Central memory CD8-positive, alpha-beta T cell (primary cell): ENCODE measurements at places on chromosomes 6 and 20.

DNA sequence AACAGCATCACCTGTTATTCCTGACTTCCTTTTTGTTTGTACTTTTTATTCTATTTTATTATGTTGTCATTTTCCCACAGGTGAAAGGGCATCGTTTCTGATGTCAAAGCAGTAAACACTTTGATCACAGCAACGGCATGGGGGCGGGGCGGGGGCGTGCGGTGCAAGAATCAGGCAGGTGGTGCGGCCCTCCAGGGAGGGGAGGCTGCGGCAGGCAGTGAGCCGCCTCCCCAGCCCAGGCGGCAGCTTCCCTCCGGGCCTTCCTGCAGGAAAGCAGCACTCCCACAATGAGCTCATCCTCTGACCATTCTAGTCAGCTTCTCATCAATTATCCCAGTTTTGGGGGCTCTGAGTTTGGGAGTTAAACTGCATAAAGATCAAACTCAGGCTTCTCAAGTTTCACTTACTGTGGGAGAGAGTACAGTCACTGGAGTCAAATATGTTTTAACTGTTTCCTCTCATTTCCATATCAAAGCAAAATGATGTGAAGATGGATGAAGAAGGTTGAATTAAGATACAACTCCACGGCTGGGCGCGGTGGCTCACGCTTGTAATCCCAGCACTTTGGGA is 608.4 kb upstream of the AGPAT4 start:
- DNase-seq, result no peak

GRCh38 chr6:12882761-12883290 is 166.3 kb downstream of the PHACTR1 start:
- no peak for DNase-seq

GRCh38 chr20:43238833-43239232 is 49.1 kb upstream of the PTPRT start:
- DNase-seq, result no peak

GRCh38 chr6:101776919-101777350 is 383.4 kb downstream of the GRIK2 start:
- no peak for DNase-seq

GRCh38 chr6:122399055-122399347 is 451 bp upstream of the HSF2 start:
- DNase-seq, result no peak

DNA sequence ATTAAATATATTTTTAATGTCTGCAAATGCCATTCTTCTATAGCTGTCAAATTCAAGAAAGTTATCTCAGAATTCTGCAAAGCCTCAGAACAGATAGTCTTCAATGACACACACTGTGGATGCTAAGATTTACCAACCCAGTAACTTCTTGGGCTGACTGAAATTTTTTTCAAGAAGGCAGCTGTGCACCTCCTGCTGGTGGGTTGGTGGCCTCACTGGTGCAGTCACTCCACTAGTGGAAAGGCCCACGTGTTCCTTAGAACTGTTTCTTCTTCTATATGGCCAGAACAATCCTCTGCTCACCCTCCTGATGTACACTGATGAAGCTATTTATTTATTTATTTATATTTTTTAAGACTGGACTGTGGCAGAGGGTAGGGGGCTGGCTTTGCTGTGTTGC is 28.1 kb upstream of the MTCL3 start:
- no peak for DNase-seq

DNA sequence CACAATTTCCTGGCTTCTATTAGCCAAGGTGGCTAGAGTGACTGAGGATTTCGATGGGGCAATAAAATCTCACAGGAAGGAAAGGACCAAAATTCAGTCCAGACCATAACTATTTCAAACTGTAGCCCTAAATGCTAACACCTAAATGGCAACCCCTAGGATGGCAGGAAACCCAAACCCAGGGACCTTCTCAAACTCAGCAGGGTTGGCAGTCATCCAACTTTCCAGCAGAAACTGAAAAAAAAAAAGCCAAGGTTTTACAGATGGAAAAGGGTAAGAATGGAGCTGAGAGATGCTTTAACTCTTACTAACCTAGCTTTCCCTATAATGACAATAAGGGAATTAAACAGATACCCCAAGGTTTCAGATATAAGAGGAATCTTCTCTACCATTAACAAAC is 10.5 kb downstream of the IBTK start:
- DNase-seq, result no peak

GRCh38 chr6:23268348-23268747 is 699.0 kb downstream of the HDGFL1 start:
- DNase-seq, result no peak

DNA sequence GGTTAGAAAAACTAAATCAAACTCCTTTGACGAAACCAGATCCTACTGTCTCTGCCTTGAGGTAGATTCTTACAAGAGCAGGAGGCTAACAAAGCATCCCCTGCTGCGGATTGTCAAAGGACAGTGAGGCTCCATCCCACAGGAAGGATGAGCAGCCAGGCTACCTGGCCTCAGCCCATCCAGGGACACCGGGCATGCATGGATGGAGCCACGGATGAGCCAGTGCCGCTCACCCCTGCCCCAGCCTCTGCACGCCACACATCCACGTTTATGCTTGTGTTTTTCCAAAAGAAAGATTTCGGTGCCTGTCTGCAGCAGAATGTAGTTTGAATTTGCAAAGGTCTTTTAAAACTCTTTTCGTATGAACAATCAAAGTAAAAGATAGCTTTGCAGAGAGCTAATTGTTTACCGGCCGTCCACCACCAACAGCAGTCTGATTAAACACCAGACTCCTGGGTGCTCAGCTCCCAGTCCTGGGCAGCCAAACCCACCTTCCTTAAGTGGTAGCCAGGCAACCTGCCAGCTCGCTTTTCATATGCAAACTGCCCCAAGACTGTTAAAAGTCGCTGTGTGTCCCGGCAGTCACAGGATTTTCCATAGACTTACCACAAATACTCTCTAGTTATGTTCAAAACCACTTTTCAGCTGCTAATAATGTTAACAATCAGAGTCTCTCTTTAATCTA is 999 bp downstream of the THBS2 start:
- DNase-seq, result no peak

DNA sequence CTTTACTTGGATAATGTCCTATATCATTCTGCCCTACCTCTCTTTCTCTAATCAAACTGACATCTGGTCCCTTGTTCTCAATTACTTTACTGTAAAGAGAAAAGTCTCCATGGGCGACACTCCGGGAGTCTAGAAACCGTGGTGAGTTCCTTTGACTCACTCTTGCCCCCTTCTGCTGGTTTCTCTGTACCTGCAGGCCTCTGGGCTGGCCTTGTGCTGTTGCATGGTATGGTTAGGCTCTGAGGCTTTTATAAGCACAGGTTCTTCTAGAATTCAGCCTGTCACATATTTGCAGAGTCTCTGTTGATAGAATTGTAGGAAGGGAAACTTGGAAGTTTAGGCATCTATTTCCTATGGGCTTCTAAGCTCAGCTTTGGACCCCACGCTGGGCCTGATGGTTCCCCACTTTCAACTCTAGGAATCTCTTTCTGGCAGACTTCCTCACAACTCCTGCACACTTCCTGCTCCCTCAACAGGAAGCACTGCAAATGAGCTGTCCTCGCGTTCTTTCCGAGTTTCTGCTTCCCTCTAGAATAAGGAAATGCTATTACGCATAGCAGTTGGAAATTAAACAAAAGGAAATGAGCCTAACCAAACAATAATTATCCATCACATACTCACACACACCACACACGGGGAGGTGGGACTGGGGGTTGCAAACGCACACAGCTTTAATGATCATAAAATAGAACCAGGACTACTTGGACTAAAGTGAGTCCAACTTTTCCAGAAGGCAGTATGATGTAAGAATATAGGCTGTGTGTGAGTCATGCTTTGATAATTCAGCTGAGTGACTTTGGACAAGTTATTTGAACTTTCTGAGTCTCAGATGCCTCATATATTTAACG is 683.3 kb downstream of the QKI start:
- DNase-seq, result no peak

DNA sequence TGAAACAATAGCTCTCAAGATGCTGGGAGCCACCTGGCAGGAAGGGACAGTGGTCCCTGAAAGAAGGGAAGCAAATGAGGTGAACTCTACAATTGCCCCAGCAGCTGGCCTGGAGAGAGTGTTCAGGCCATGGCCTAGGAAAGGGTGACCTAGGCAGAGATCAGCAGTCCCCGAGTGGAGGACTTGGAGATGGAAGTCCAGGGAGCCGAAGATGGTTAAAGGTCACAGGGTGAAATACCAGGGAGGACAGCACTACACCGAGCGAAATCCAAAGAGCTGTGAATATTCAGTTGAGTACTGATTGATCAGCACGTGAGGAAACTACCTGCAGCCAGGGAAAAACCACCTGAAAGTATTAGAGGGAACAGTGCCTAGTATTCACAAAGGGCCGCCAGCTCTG is 133.1 kb downstream of the HIVEP2 start:
- DNase-seq, result no peak

- DNase-seq, result no peak
Measured at GRCh38 chr6:151699719-151700118, 107.8 kb upstream of the ESR1 start.

DNA sequence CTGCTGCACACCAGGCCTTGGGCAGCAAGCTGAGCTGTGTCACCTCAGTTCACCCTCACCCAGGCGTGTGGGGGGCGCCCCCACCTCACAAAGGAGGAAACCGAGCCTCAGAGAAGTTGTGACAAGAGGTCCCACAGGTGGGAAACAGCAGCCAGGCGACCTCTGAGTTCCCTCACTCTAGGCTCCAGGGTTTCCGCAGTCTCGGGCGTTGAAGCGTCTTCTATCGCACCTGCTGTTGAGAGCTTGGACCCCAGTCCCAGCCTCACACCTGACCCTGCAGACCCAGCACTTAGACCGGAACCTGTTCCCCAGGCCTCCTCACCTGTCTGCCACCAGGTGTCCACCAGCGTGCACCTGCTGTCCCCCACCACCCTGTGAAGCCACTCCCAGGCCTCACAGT is 22.3 kb upstream of the APMAP start:
- DNase-seq, result no peak

GRCh38 chr6:96837081-96837971 is at the start of gene GPR63:
Gene GPR63, minus strand, starts transcription at chr6:96837477. Its CDS starts 37,746 bp downstream, at chr6:96799731.
- no peak for DNase-seq

DNA sequence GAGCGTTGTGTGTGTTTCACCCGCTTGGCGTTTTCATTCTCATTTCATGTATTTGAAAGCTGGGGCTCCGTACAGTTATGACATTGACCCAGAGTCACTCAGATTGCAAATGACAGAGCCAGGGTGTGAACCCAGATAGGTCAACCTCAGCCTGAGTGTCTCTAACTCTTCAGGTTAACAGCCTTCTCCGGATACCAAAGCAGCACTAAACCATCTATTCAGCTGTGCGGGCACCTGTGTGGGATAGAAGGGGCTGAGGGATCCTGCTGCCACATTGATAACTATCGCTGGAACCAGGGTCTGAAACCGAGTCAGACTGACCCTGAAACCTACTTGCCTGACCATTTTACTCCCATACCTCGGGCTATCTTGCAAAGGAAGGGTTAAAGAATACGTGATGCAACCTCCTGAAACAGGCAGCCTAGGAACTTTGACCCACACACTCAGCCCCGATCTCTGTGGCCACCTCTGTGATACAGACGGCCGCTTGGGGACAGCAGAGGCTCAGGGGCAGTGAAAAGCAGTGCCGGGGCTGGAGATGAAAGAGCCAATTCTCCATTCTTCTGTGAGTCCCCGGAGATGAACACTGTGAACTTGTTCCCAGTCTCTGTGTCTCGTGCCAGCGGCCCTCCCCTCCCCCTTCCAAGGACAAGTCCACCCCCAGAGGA is 233.5 kb upstream of the QKI start:
- no peak for DNase-seq
